Occipital lobe (tissue), 3 donors: ENCODE measurements at places on chromosomes 3 and 15. TPM values are rescaled to one million over a fixed set of nuclear protein-coding genes. Genes with fewer than 3 reads are reported as not detected.
A peak's percentile ranks its signal among the peaks of the same experiment; 100 is the strongest.

GRCh38 chr3:120471643-120472042 lies 20.9 kb upstream of the FSTL1 start:
- DNase-seq: no peak

ADGRG7 gene
- not detected for total RNA-seq

- no peak for DNase-seq
These were observed 17.0 kb downstream of the PEAK1 start for GRCh38 chr15:77402740-77403379.

DNA sequence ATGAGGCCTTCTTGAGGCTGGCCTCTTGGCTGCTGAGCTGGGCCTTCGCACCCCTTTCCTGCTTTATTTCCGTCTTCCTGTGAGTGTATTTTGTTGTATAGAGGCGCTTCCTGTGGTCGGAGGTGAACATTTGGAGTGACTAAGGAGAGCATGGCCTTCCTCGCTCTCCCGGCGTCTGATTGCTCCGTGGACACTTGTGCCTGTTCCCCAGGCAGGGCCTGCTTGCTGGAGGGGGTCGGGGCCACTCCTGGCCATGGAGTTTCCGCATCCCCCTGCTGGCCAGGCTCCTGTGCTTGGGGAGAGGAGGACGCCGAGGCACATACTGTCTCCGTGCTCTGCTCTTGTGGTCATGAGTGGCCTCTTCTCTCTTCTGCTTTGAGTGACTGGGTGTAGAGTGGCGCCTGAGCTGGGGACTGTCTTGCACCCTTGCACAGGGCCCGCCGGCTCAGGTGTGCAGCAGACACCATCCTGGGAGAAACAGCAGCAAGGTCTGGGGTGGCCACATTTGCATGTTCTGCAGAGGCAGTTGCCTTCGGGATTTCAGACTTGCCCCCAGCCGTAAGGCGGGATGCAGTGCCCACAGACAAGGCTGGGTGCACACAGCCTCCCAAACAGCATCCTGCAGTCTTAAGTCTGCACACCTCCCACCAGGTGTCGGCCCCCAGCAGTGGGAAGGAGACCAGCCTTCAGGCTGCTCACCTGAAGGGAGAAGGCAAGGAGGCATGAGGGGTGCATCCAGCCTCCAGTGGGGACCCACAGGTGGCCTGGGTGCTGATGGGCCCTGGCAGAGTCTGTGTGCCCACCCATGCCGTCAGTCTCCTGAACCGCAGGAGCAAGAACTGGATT lies 16.4 kb downstream of the KLF13 start:
- DNase-seq: no peak

DNA sequence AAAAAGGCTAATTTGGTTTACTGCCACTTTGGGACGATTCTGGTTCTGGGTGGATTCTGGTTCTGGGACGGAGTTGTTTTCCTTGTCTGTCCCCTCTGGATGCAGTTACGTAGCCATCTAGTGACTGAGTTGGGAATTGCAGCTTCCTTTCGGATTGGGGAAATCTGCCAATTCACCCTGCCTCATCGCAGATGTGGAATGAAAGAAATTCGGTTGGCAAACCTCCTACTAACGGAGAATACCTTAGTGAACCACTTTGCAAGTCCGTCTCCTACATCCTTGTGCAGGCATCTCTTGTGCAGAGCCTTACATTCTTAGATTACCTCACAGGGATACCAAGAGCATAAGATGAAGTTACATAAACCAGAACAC lies 31.5 kb upstream of the AP4E1 start:
- peak; percentile 61 for DNase-seq

EIF3J gene
- total RNA-seq: 63.0 TPM

PPP1R14D gene
- not detected for total RNA-seq

DNA sequence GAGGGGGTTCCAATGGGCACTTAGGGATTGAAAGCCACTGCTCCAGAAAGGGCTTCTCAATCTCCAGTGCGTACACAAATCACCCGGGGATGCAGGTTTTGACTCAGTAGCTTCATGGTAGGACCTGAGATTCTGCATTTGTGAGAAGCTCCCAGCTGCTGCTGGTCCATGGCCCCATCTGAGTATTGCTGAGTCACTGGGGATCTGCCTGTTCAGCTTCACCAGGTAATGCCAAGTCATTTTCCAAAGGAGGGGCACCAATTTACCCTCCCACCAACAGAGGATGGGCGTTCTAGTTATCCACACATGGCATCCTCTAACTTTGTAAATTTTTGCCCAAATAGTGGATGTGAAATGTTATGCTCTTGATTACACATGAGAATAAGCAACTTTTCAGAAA lies 12.9 kb upstream of the CEMIP start:
- DNase-seq: no peak

GRCh38 chr15:25239471-25240345 lies 199.1 kb downstream of the UBE3A start:
- no peak for DNase-seq

CHRNA7 gene
- 4.4 TPM for total RNA-seq

VGLL4 gene
- 86.1 TPM for total RNA-seq

UBAP1L gene
- 2.7 TPM for total RNA-seq

ZIC4 gene
- total RNA-seq: 1.2 TPM

GRCh38 chr15:67601073-67601472 lies 58.6 kb downstream of the MAP2K5 start:
- DNase-seq: no peak

- DNase-seq: no peak
These were observed 5.2 kb upstream of the PRKCD start for GRCh38 chr3:53155760-53156159.

GRCh38 chr15:35533130-35534110 lies 12.5 kb downstream of the DPH6 start:
- no peak for DNase-seq

TGM5 gene
- total RNA-seq: not detected

OCA2 gene
- total RNA-seq: 25.7 TPM

ZBTB47 gene
- total RNA-seq: 22.1 TPM

GRCh38 chr3:165635791-165636683 lies 201.2 kb downstream of the BCHE start:
- no peak for DNase-seq

TMEM108 gene
- 27.1 TPM for total RNA-seq

C2CD4A gene
- 0.16 TPM for total RNA-seq

GRCh38 chr3:149969110-149969939 lies 1.4 kb downstream of the PFN2 start:
- peak; percentile 11 for DNase-seq

LAMB2 gene
- total RNA-seq: 47.6 TPM

CCDC54 gene
- total RNA-seq: 0.16 TPM

DNA sequence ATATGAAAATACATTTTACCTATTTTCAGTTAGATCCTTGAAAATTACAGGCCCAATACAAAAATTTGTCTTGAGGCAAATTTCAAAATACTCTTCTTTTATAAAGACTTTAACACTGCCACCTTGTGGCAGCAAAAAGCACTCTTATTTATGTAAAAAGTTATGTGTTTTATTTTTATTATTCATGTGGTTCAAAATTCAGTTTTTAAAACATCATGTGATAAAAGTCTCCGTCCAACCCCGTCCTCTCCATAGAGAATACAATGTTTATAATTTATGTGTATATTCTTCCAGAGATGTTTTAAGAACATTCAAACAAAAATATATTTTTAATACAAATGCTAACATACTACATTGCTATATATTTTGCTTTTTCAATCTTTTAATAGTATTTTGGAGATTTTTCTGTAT lies 36.9 kb upstream of the TRIM59 start:
- no peak for DNase-seq

IL12A gene
- 0.47 TPM for total RNA-seq

- DNase-seq: no peak
These were observed 8.1 kb upstream of the RBP1 start for GRCh38 chr3:139547666-139548065.

DLL4 gene
- total RNA-seq: 4.8 TPM

DNA sequence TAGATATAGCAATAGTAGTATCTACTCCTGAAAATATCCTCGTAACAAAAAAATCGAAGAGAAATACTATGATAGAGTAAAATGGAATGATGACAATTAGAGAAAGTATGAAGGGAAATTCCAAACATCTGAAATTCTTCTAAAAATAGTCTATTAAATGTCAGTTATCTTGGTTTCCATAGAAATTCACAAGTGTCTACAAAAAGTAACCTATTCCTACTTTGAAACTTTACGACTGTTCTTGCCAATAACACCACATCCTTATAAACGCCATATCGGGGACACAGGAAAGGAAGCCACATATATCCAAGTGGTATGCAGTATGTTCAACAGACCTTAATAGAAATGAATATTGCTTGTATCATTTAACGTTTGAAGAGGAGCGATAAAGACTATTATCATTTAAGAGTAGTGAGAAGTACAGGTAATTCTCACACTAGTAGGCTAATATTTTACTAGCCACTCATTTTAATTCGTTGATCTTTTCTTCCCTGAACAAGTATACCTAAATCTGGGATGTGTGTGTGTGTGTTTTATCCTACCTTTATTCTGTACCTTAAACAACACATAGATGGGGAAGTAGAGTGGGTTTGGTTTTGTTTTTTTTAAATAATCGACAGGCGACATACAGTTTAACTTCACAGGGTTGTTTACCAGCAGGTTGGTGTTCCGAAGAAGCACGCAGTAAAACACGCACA lies 1.2 kb downstream of the GPR176 start:
- no peak for DNase-seq

DNA sequence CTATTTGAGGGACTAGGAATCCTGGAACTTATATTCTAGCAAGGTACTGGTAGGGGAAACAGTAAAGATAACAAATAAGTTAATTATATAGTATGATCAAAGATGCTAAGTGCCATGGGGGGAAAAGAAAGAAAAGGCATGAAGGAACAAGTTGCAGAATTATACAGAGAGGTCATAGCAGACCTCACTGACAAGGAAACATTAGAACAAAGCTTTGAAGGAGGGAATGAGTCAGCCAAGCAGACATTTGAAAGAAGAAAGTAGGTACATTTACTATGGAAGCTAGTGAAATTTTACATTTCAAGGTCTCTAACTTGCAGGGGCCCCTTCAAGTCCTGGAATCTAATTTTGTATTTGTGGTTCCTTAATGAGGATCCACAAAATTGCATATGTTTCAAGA lies 57.2 kb upstream of the TIPARP start:
- DNase-seq: no peak

GRCh38 chr15:94322141-94322540 lies 90.8 kb downstream of the MCTP2 start:
- DNase-seq: no peak

GRCh38 chr15:78680431-78681075 lies 39.5 kb upstream of the CHRNB4 start:
- DNase-seq: no peak

SLC22A14 gene
- 0.31 TPM for total RNA-seq

GRCh38 chr3:167941234-167941995 lies 154.3 kb downstream of the GOLIM4 start:
- no peak for DNase-seq

GRCh38 chr15:91530956-91531582 lies 322.4 kb upstream of the SLCO3A1 start:
- DNase-seq: no peak

DNA sequence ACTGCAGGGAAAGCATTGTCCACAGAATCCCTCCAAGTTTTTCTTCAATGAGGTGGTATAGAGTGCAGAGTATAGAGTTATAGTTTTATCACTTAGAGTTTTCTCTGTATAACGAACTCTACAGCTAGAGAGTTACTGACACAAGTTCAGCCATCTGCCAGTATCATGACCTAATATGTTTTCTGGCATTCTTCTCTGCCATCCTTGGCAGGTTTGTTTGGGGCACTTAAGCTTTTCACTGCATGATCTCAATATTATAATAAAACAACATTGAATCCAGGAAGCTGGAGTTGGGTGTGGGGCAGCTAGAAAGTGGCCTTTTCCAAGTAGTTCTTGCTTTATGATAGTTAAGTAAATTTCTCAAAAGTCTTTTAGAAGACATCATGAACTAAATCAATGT lies 743.5 kb upstream of the ARPP21 start:
- no peak for DNase-seq

- DNase-seq: no peak
These were observed 572.6 kb downstream of the FOXP1 start for GRCh38 chr3:71010726-71011455.
